ENCODE measurements at places on chromosomes 16 and 17. TPM values are rescaled to one million over a fixed set of nuclear protein-coding genes. Genes with fewer than 3 reads are reported as not detected.

DNA sequence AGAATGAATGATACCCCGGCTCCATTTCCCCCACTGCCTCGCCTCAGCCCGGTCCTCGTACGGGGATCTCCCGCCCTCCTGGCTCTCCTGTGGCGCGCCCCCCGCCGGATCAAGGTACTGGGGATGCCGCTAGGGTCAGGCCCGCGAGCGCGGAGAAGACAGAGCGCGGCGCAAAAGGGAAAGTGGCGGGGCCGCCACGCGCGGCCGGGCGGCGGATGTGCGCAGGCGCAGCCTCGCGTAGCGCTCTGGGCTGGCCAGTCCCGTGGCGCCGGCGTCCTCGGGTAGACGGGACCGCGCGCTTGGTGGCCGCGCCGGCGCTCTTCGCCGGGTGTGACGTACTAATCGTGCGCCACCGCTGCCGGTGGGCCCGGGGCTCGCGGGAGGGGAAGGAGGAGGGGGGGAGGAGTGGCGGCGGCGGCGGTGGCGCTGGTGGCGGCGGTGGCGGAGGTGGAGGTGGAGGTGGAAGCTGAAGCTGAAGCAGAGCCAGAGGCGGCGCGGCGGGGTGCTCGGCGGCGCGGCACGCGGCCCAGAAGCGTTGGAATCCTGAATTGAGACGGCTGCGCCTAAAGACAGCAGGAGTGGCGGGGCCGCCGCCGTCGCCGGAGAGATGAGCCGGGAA is at the start of gene SENP3:
TSS of gene SENP3 (plus strand) at position 331 of the 619 bp plus-strand sequence. CDS start 1,158 bp downstream, outside the sequence.
- peak; percentile 84 for DNase-seq

ZNF469 gene
- total RNA-seq: 0.13 TPM

XPO6 gene
- 81.0 TPM for total RNA-seq

NT5M gene
- total RNA-seq: 4.1 TPM

GRCh38 chr16:68228652-68229051 is 7.3 kb downstream of the ESRP2 start:
- DNase-seq: no peak

DNA sequence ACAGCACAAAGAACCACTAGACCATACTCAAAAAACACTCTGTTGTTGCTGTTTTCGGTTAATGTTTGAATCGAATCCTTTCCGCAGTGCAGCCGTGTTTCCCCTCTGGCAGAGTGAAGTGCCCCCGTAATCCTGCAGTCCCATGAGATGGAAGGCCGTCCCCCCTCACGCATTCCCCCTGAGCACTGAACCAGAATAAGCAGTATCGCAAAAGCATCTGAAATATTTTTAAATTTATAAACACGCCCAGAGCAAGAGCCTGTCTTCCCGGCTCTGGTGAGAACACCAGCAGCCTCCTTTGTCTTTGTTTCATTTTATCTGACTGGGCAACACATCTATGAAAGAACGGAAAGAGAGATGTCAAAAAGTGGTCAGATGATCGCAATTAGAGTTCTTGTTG is 121.0 kb upstream of the ADAMTS18 start:
- no peak for DNase-seq

DNA sequence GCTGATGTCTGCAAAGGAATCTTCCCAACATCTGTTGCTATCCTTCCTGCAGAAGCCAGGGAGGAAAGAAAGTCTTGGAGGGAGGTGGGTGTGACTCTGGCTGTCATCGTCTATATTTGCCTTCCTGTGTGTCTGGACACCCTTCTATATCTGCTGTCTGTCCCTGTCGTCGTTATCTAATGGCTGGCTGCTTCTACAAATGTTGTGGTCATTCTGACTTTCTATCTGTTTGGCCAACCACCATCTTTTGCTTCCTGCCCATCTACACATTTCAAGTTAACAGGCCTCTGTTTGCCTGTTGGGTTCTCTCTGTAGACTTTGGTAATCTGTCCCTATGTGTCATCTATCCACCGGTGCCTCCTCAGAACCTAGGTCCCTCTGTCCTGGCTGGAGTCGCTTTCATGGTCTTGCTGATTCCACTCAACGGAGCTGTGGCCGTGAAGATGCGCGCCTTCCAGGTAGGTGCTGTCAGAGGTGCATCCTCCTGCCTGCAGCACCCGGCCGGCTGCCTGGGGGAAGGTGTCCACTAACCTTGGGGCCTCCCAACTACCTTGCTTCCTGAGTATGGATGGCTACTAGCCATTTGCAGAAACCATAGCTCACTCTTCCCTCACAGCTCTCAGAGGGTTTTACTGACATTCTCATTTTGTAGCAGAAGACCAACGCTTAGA is 30.2 kb downstream of the ABCC3 start:
- DNase-seq: no peak

GRCh38 chr17:7792611-7793010 is 41.4 kb upstream of the KDM6B start:
- no peak for DNase-seq

PRR29 gene
- 0.09 TPM for total RNA-seq

SYNRG gene
- total RNA-seq: 23.0 TPM

GRCh38 chr17:58219789-58220183 is 731 bp upstream of the MKS1 start:
- DNase-seq: peak; percentile 25

GRCh38 chr16:55324285-55325079 is 479 bp downstream of the IRX6 start:
- peak; percentile 22 for DNase-seq

PCGF2 gene
- total RNA-seq: 3.0 TPM

RNF227 gene
- 5.2 TPM for total RNA-seq

GRCh38 chr16:88700636-88701482 is 5.3 kb downstream of the RNF166 start:
- DNase-seq: no peak

ACE gene
- 3.0 TPM for total RNA-seq

HOXB9 gene
- total RNA-seq: not detected

MT1A gene
- total RNA-seq: not detected

- no peak for DNase-seq
These were observed 29.7 kb downstream of the SLC25A10 start for GRCh38 chr17:81741594-81742452.

- no peak for DNase-seq
These were observed 105.8 kb downstream of the ZNF778 start for GRCh38 chr16:89323120-89323960.

GP1BA gene
- not detected for total RNA-seq

DNA sequence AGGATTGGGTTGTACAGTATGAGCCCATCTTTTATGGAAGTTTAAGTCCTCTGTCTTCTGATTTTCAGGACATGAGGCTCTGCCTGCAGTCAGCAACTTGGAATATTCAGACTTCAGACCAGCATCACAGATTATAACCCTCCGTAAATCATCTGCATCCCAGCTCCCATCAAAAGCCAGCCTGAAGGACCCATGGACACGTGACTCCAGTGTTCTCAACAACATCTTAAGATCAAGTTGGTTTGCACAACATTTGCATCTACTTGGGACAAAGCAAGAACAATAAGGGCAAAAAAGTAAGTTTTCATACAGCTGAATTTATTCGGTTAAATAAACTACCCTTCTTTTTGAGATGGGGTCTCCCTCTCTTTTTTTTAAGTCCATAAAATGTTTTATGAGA is 12.7 kb downstream of the TMC5 start:
- no peak for DNase-seq

- DNase-seq: no peak
These were observed 11.7 kb downstream of the ZNHIT3 start for GRCh38 chr17:36498155-36498554.

DNA sequence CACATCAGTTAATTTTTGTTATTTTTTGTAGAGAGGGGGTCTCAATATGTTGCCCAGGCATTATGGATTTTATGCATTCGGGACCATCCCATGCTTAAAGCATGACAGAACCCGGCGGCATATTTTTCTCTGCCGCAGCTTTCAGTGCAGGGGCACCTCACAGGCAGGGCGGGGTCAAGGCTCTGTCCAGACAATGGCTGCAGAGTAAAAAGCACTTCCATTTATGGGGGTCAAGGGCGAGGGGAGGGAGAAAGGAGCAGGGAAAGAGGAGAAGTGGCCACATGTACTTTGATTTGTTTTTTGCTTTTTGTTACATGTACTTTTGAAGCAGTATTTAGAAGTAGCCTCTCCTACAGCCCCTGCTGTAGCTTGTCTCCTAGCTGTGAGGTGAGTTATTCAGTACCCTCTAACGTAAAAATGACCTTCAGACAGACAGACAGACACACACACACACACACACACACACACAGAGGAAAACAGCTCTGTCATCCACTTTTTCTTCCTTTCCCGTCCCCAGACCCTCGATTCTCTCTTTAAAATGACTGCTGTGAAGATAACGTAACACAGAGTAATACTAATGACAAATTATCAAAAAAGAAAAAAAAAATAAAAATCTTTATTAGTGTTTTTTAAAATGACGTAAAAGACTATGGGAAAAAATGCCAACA is 856 bp upstream of the SCPEP1 start:
- no peak for DNase-seq

CCT6B gene
- total RNA-seq: 3.0 TPM

DNA sequence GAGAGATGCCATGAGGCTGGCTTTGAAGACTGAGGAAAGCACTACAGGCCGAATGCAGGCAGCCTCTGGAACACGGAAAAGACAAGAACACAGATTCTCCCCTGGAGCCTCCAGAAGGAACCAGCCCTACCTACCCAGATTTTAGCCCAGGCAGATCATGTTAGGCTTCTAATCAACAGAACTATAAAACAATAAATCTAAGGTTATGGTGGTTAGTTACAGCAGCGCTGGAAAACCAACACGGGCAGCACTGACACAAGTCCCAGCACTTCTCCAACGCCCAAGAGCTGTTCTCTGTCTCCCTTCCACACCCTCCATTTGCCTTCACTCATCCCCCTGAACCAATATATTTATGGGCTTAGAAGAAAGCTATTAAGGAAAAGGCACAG is 7.5 kb downstream of the ANKRD11 start:
- DNase-seq: no peak

DNA sequence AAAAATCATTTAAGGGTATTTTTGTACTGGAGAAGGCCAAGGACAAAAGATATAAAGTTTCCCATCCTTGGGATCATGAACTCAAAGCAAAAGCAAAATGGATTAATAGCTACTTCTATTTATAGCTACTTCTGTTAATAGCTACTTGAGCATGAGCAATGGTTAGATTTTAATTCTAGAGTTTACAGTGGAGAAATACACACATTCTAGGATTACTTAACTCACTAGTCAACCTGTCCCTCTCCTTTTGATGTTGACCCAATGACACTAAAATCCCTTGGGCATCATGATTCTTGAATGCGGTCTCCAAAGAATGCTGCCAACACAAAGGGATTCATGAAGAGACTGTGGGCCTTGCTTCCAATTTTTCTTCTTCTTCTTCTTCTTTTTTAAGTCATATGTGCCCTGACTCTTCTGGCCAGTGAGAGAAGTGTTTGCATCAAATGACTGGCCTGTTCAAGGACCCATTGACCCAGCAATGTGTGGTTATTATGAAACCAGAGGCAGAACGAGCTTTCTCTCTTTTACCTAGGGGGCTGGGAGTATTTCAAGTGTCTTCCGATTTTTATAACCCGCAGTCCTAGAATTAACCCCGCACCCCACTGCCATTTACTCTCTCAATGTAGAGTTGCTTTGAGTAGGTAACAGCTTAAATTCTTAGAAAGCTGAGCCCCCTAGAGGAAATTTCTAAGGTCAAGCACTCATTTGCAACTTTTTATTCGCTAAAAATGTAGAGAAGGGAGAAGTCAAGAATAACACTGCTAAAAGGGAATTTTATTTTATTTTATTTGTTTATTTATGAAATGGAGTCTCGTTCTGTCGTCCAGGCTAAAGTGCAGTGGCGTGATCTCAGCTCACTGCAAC is 34.6 kb downstream of the OTOA start:
- DNase-seq: no peak

GRCh38 chr17:869086-869485 is 86.9 kb downstream of the MRM3 start:
- DNase-seq: no peak

ABCC11 gene
- total RNA-seq: 0.47 TPM

KRT39 gene
- 0.33 TPM for total RNA-seq

- DNase-seq: no peak
These were observed 44.9 kb downstream of the TTC19 start for GRCh38 chr17:16044487-16044886.

DNA sequence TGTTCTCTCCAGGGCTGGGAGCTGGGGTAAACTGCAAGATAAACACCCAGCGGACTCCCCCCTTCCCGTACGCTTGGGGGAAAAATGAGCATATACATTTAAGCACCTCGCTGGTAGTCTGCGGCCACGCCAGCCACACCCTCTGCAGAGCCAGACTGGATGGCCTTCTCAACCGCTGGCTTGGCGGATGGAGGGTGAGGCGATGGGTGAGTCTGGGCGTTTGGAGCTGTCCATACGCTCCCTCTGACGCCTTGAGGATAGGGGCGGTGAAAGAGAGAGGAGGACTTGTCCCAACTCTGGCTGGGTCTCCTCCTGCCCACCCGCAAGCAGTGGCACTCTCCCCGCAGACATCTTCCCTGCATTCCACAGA is 1.0 kb downstream of the ITGA3 start:
- peak; percentile 49 for DNase-seq

DNA sequence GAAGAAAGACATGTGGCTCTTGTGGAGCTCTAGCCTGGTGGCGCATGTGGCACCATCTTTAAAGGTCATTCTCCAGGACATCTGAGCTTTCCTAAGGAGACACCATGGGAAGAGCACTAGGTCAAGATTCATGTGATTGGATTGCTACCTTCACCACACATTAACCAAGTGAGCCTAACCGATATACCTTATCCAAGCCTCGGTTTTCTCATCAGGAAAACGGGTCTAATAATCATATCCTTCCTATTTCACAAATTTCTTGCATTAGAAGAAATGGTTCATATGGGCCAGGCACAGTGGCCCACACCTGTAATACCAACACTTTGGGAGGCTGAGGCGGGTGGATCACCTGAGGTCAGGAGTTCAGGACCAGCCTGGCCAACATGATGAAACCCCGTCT is 58.3 kb downstream of the TMEM186 start:
- DNase-seq: no peak

Data from mammary epithelial cell (primary cell).